Astrocyte of the spinal cord (primary cell): ENCODE measurements at places on chromosomes 7 and 10.

GRCh38 chr7:48011951-48012350 is 17.0 kb downstream of the SUN3 start:
- DNase-seq = no peak

GRCh38 chr7:128135515-128136214 is 104.4 kb upstream of the LRRC4 start:
- peak; percentile 49 for DNase-seq

DNA sequence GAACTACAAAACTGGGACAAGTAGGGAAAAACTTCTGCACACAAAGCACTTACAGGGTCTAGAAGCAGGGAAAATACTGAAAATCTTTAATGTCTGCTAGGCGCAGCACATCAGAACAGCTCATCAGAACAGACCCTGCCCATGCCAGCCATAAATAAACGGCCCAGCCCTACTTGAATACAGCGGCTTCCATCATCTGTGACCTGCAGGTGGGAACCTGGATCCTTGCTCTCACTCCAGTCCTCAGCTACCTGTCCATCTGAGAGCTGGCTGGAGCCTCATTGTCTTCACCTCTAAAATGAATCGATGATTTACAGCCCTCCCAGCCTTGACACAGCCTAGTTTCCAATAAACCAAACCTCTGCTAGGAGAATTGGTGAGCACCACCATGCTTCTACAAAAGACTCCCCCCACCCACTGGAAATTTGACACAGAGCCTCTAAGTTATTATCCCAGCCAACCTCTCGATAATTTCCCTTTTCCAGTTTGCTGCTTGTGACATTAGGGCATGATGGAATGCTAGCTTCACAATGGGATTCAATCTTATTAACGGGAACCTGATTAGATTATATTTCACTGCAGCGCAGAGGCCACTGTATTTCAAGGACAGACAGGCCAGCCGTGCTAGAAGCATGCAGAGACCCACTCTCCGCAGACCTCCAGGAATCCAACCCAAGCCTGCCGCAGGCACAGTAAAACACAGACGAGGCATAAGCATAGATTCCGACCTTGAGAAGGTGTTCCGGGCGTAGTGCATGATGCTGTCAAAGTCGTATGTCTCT is 61.6 kb upstream of the OPALIN start:
- no peak for DNase-seq

DNA sequence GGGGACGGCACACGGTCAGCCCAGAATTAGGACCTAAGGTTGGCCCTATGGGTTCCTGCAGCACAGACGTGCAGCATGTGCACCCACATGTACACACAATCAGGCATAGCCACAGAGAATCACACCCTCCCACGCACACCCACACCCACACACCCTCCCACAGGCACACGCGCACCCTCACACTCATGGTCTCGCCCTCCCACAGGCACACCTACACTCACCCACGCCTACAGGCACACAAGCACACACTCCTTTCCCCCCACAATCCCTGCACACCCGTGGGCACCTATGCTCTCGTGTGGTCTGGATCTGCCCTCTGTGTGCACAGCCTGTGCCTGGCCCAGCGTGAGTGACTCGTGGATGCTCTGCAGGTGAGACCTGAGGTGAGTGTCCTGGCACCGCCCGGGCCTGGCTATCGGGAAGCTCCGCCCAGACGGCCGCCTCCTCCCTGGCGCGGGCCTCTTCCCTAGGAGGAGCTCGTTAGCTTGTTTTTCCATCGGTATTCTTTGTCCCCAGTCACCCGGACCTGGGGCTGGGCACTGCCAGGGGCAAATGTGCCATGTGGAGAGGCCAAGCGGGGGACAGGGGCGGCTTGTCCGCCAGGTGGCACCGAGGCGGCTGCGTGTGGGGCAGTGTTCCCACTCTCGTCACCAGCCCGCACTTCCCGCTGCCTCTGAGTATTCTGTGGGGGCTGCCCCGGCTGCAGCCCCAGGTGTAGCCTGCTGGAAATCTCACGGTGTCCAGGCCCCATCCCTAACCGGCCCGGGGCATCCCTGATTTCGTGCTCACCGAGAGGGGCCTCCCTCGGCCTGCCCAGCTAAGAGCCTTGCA is 110.2 kb upstream of the FAM20C start:
- DNase-seq = no peak
